Cortex of kidney (tissue), 1 donor: ENCODE measurements at places on chromosomes 7 and 10.

DNA sequence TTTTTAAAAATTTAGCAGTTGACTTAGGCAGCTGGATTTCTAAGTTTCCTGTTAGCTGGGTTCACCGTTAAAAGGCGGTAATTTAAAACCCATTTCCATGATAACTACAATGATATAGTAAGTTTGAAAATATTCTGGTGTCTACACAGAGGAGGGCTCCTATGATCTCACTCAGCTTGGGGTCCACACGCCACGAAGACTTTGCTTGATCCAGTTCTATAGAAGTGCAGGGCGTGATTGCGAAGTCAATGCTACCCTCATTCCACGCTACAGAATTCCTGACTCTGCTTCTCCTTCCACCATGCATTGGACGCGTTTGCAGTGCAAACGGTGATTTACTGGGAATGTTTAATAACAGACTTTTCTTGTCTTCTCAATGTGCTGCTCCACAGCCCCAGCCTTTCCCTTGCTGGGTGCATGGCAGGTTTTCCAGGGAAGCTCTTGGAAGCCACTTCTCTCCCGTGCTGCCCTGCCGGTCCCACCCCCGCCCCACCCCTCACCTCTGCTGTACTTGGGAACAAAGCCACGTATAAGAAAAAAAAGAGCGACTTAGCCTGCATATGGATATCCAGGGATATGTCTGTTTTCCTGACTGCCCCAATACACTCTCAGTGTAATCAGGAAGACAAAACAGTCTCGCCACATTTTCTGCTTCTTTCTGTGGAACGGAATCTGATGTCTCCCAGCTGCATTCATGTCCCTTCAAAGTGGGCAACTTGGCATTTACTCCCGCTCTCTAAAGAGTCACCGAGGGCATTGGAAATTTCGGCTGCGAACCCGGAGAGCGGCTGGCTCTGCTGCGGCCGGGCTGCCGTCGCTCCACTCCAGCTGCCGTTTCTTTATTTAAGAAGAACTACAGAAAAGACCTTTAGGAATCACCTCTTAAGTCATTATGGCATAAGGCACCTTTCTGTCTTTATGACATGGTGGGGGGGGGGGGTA, 434.4 kb upstream of the MGMT start:
- no peak for DNase-seq

DNA sequence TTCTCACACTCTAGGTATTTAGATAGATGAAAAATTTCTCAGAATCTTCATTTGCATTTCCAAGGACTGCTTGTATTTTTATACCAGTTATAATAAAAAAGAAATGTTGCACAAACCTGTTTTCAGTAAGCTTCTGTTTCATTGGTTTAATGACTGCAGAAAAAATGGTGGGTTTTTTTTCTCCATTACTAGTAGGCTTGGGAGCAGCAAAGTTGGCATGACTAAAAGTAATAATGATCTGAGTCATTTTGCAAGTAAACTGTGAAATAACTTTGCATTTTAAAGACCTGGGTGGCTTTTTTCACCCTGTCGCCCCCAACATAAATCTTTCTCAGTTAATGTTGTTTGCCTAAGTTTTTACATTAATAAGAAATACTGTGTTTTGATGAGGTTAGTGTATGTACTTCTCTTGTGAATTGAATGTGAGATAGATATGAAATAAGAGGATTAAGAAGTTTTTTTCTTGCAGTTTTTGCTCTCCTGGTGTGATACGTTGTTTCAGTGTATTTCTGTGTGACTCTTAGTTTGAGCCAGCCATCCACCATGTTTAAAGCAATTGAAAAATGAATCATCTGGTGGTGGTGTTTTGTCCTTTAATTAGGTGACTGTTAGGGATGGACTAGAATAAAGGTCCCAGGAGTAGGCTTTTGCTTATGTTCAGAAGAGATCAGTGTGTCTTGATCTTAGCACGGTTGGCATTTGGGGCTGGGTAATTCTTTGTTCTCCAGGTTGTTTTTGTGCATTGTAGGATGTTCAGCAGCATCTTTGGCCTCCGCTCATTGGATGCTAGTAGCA, 1.8 kb downstream of the GNAI1 start:
- DNase-seq, result no peak

DNA sequence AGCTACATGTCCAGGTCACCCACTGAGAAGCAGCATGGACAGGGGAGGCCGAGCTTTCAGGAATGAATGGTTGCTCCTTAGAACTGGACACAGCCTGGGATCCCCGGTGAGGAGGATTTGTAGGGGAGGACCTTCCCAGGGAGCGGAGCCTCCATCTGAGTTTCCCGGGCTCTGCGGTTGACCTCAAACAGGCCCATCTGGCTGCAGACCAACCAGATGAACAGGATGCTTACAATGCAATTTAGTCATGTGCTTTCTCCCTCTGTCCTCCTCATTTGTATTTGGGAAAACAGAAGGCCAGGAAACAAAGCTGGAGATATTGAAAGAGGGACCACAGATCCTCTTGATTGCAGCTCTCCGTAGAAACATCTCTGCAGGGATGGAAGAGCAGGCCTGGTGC, 104.8 kb downstream of the EMX2 start:
- DNase-seq, result no peak

- no peak for DNase-seq
Measured at GRCh38 chr10:97868134-97868685, 18.6 kb downstream of the GOLGA7B start.

- DNase-seq, result no peak
Measured at GRCh38 chr10:113336549-113337130, 216.2 kb upstream of the HABP2 start.

- no peak for DNase-seq
Measured at GRCh38 chr7:134690614-134691504, 44.2 kb downstream of the BPGM start.
